ENCODE measurements at places on chromosomes 11 and 22.

GRCh38 chr22:36796552-36797175 is 20.2 kb downstream of the PVALB start:
- no peak for DNase-seq

DNA sequence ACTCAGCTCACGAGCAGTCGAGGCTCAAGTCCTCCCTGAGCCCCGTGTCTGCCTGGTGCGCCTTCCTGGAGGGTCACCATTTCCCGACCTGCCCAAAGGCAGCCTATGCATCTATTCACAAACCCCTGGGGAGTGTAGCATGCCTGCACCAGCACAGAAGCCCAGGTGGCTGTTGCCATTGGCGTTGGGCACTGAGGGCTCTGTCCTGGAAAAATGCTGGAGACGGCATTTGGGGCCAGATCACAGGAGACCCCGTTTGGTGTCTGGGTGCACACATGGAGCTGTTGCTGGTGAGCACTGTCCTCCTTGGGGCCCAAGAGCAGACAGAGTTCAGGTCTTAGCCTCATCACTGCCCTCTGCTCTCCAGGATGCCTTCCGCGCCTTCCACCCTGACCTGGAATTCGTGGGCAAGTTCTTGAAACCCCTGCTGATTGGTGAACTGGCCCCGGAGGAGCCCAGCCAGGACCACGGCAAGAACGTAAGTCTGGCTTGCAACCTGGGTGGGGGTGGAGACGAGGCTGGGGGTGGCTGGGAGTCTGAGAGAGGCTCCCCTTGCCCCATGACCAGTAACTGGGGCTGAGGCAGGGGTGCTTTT is 9.4 kb downstream of the FADS2 start:
- no peak for DNase-seq

DNA sequence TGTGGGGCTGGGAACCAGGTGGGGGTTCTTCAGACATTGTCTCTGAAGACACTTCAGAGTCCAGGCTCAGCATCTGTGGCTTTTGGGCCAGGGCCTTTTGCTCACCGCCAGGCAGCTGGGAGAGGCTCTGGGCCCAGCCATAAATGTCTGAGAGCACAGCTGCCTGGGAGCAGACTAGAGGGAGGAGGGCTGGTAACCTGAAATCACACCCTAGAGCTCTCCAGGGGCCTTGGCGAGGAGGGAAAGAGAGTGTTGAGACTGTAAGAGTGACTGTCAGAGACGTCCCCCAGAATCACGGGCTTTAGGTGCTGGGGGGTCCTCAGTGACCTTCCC is 4.1 kb downstream of the TRABD start:
- no peak for DNase-seq

- DNase-seq: no peak
These were observed 5.1 kb downstream of the CARS1 start for GRCh38 chr11:3052109-3052479.

GRCh38 chr11:1553808-1554594 is 18.1 kb downstream of the DUSP8 start:
- no peak for DNase-seq

DNA sequence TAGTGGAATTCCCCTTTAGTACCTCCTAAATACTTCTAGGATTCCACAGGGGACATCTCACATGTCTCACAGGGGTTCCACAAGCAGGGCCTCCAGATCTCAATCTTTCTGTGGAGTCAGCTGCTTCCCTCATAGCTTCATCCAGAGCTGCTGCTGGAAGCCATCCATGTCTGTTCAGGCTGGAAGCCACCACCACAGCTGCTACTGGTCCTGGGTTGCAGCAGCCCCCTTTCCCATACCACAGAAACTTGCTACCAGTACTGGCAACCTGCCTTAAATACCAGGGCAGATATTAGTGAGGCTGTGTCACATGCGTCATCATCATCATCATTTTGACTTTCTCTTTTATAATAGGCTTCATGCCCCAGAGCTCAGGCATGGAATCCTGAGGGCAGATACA is 242.7 kb upstream of the NCAM1 start:
- no peak for DNase-seq

DNA sequence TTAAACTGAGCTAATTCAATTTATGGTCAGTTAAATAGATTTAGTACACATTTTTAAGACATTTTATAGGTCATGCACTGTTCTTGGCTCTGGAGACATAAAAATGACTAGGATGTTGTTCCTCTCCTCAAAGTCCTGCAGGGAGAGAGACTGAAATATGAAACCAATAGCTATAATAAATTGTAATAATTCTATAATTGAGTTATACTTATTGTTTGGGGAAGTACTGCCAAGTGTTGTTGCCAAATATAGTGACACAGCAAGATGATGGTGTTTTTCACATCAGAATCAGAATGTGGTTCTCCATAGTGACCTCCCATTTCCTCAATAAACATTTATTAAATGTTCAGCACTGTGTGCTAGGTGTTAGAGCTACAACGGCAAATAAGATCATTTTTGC is 470.6 kb downstream of the NTM start:
- no peak for DNase-seq

GRCh38 chr11:59368238-59369022 is 9.7 kb downstream of the OR5AN1 start:
- DNase-seq: no peak

DNA sequence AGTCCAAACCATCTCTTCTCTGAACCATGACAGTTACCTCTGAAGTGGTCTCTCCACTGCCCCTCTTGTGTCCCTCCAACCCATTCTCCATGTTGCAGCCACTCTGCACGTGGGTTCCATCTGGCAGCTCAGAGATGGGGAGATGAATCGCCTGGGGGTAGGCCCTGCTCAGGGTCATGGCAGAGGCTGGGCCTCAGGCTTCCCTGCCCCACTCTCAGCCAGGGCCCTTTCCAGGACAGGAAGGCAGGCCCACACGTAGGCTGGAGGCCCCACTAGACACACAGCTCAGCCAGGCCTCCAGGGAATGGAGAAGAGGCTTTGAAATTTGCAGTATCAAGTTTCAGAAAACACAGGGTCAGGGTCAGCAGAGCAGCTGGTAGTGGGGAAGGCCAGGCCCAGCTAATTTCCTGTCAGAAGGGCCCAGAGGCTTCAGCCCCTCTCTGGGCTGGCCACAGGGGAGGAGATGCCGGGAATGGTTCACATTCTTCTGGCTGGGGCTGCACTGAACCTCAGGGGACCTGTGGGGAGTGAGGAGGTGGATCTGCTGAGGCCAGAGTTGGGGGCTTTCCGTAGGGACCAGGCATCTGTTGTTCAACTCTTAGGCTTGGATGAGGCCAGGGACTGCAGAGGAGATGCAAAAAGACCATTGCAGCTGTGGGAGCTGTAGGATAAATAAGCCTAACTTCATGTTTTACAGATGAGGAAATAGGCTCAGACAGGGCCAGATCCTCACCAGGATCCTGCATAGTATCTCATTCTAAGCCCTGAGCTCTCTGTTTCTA is 101.6 kb downstream of the SWAP70 start:
- DNase-seq: peak; percentile 48

GRCh38 chr22:29609139-29609538 is 5.7 kb downstream of the NF2 start:
- DNase-seq: no peak

GRCh38 chr11:60059521-60060240 is 3.2 kb downstream of the MS4A3 start:
- DNase-seq: no peak

- DNase-seq: no peak
These were observed 28.4 kb upstream of the CACNG2 start for GRCh38 chr22:36731916-36732315.

DNA sequence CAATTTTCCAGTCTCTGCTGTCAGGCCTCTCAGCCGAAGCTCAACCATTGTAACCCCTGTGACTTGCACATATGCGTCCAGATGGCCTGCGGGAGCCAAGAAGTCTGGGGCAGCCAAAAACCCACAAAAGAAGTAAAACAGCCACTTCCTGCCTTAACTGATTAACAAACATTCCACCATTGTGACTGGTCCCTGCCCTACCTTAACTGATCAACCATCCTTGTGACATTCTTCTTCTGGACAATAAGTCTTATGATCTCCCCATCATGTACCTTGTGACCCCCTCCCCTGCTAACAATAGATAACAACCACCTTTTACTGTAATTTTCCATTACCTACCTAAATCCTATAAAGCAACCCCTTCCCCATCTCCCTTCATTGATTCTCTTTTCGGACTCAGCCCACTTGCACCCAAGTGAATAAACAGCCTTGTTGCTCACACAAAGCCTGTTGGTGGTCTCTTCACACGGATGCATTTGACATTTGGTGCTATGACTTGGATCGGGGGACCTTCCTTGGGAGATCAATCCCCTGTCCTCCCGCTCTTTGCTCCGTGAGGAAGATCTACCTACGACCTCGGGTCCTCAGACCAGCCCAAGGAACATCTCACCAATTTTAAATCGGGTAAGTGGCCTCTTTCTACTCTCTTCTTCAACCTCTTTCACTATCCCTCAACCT is 1.3 kb upstream of the NDUFC2 start:
- no peak for DNase-seq

DNA sequence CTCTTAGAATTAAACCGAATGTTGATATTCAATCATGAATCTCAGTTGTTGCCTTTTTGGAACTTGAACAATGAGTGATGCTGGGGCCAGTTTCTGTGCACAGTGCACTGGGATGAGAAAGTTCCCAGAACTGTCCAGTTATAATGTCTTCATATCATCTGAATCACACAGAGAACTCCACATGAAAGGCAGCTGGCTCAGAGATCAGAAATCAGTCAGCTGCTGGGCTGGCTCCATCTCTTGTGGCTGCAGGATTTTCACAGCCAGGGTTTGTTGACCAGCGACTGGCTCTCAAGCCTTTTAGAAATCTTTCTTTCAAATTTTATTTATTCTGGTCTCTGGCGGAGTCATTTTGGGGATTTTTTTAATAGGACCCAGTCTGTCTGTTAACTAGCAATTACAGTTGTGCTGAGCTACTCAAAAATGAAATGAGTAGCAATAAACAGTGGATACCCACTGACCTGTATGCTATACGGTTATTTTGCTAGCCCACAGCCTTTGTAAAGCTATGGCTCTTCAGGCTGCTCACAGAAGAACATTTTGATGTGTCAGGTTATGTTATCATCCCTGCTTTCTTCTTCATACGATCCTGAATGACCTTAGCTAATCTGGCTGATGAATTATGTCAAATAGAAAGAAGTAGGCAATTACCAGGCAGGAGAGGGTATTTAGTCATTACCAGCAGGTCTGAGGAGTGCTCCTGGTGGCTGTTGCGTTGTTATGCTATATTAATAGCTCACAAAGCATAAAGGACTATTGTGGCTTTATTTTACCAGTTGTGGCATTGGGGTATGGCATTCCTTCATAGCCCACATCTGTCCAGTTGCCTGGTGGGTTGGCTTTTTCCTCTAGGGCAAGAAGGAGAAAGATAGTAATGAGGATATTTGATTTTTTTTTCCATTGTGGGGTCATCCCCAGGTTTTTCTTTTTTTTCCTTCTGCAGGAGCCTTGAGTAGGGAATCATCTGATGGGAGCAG is 3.6 kb downstream of the FAT3 start:
- DNase-seq: no peak

DNA sequence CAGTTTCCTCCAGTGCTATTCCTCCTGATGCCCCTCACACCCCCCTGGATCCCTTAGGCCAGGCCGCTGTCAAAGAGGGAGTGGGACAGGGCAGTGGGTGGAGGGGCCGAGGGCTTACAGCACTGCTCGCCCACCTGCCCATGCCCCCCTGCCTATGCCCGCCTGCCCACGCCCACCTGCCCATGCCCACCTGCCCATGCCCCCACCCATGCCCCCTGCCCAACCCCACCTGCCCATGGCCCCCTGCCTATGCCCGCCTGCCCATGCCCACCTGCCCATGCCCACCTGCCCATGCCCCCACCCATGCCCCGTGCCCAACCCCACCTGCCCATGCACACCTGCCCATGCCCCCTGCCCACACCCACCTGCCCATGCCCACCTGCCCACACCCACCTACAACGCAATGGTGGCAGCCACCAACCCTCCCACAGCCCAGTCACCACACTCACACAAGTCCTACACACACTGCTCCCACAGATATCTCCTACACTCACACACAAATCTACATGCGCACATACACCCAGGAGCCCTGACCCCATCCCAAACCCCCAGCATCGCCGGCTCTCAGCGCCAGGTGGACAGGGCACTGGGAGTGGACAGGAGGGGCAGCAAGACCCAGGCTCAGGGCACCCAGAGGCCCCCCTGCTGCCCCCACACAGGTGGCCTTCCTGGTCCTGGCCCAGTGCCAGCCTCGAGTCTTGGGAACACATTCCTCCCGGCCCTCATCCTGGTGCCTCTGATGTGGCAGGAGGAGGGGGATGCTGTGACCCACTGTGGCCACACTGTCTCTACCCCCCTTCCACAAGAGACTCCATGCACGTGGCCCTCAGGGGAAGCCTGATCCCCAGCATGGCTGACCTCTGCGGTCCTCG is 61.8 kb downstream of the CYTH4 start:
- peak; percentile 52 for DNase-seq

GRCh38 chr22:30270832-30271231 is 4.2 kb upstream of the OSM start:
- DNase-seq: no peak

GRCh38 chr11:123249354-123249753 is 54.3 kb upstream of the CLMP start:
- DNase-seq: no peak

DNA sequence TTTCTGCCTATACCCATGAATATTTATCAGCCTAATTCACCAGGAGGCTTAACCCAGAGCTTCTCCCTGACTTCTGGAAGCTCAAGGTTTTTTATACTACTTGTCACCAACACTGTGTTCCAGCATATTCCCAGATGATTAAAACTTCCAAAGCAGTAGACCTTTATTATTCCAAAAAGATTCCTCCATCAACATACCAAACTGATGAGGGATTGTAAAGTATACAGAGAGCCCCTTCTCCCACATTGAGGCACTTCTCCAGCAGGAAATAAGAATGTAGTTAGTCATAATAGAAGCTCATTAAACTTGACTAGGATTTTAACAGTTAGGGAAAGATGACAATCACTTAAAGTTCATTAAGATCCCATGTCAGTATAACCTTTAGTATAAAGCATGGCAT is 51.4 kb upstream of the CEP126 start:
- DNase-seq: peak; percentile 25

DNA sequence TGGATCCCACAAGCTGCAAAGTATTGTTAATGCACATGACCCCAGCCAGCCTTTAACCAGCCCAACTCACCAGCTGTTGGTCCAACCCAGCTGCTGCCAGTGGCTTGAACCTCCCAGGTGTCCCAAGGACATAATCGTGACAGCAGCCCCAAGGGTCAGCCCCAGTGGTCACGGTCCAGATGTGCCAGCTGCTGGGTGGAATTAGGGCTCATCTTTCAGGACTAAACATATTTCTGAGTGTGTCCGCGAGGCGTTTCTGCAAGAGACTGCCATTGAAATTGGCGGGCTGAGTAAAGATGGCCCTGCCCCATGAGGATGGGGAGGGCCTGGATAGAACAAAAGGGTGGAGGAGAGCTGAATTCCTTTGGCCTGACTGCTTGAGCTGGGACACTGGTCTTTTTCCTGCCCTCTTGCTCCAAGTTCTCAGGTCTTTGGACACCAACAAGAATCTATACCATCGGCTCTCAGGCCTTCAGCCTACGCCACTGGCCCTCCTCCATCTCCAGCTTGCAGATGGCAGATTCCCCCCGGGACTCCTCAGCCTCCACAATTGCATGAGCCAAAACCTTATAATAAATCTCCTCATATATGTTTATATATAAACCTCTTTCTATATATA is 240.2 kb downstream of the MN1 start:
- DNase-seq: no peak
